ENCODE measurements at places on chromosomes 2 and 18.

- DNase-seq = no peak
These were observed 39.1 kb downstream of the SLC3A1 start for GRCh38 chr2:44314362-44314761.

DNA sequence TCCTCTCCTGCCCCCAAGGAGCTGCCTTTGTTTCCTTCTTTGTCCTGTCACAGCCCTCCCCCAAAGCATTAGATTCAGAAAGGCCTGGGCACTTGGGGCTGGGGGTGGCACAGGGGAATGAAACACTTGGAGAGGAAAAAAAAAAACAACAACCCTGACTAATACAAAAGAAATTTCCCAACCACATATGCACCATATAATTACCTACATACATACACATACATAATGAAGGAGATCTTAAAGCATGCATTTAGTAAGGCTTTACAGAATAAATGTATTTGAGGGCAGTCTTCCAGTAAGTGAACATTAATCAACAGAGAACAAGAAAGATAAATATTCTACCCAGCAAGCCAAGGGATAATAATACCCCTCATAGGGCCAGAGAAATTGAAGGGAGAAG is 70.0 kb upstream of the PPP1CB start:
- DNase-seq = no peak

DNA sequence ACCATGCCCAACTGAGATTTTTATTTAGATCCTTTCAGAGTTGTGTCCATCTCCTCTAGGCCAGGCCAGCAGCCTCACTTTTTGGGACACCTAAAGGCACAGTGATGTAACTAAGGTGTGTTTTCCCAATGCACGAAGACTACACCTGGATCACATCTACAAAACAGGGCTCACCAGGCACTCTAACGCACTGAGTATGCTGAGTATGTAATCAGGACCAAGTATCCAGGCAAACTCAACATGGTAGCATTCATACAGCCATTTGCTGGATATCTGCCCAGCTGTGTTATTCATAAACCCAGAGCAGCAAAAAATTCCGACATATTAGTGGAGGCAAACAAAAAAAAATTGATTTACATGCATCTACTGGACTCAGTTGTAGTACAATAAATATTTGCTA is 33.8 kb downstream of the LPIN2 start:
- no peak for DNase-seq

- DNase-seq = no peak
These were observed 95.7 kb downstream of the TTC32 start for GRCh38 chr2:19806131-19806530.

DNA sequence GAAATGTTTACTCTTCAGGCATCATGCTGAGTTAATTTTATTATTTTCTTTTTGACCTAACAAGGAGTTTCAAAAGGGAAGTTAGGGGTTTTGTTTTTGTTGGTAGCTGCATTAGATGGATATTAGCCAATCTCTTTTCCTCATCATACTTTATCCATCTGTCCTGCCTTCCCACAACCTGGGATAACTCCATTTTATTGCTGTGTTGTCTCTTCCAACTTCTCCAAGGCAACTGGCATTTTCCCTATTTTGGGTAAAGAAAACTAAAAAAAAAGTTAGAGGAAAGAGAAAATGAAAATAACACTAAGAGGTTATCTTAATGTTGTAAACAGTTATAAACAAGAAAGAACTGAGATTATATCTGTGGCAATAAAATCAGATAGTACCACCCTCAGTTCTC is 147.0 kb downstream of the PID1 start:
- DNase-seq = no peak

GRCh38 chr2:69358914-69359313 is 28.1 kb downstream of the GFPT1 start:
- no peak for DNase-seq

GRCh38 chr2:83725735-83726134 is 733.3 kb downstream of the SUCLG1 start:
- DNase-seq = no peak

DNA sequence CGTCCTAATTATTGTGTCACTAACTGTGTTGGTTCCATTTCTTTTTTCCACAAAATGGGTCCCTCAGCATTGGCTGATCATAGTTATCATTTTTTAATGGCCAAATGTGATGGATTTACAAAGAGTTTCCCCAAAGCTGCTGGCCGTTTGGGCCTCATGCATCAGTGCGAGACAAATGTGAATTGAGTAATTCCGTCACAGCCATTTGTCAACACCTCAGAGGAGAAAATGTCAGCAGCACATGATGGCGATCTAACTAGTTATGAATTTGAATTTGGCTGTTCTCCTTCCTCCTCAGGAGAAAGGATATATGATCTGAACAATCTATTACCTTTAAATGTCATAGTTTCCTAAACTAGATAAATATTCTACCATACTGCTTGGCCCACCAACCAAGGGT is 54.9 kb upstream of the SP3 start:
- no peak for DNase-seq

DNA sequence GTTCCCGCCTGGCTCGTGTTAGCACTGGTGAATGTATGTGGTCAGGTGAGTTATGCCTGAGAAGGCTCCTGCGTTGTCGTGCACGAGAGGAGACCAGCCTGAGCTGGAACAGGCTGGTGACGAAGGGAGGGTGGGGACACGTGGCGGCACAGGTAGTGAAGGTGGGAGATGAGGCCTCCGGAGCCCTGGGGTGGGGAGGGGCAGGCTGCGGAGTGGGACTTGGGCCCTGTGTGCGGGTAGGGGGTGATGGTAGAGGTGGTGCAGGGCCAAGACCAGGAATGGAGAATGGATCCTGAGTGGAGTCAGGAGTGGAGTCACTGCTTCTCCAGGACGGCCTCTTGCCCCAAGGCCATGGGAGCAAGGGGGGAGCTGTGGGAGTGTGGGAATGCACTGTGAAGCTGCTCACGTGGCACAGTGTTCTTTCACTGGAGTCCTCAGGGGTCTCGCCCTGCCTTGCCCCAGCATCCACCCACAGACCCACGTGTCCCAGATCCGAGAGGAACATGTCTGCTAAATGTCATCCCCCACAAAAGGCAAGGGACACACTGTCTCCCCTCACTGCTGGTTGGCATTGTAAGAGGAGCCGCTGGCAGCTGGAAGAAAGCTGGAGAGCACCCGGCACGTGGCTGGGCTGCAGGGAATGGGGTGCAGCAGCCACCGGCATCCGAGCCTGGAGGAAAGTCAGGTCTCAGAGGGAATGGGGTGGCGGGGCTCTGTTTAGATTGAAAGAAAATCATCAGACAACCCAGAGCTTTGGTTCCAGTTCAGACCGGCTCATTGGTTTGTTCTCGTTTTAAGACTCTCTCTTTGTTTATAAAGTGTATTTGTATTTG is 63.7 kb downstream of the CYP26B1 start:
- DNase-seq = no peak

DNA sequence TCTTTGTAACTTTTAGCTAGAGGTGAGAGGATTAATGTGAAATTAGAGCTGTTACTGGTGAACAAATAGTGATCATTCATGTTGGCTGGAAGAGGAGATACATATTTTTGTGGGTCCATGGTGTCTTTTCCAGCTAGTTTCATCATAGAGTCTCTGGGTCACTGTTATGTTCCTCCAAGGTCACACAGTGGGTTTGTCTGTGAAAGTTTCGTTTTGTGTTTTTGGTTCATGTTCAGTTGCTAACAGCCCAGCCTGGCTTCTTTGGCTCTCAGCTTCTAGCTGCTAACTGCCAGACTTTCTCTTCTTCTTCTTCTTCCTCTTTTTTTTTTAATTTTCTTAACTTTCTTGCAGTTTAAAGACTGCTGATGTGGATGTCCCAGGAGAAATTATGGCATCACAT is 480.0 kb upstream of the SYT4 start:
- no peak for DNase-seq

- no peak for DNase-seq
These were observed 11.6 kb upstream of the DNER start for GRCh38 chr2:229725716-229726574.

DNA sequence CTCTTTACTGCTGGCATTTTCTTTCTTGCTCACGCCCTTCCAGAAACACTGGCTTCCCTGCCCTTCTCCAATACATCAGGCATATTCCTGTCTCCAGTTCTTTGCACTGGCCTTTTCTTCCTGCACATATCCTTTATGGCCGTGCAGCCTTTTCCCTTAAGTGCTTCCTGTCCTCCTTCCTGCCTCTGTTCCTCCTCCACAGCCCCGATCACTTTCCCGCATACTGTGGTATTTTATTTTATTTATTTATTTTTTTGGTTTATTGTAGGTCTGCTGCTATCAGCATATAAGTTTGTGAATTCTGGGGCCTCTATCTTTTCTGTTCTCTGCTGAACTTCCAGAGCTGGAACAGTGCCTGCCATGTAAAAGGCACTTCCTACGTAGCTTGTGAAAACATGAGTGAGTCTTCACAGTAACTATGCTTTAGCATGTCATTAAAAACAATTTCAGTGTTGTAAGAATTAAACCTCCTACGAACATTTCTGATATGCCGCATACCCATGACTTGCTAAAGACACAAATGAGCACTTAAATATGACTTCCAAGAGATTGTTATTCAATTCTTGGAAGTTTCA is 289.1 kb downstream of the TRIB2 start:
- no peak for DNase-seq

DNA sequence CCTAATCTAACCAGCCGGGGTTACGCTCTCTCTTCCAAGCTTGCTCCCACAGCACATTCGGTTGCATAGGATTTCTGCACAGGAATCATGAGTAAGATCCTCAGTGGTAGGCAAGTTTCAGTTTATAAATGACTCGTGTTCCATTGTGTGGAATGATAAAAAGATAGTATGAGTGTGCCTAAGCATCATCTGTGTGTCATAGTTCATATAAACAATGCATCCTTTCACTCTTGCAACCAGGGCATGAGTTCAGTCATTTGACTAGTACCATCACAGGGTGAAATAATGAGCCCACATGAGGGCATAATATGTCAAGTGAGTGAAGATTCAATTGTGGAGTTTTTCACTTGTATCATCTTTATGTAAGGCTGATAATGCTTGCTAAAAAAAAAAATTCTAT is 417.1 kb upstream of the CDH2 start:
- no peak for DNase-seq

- DNase-seq = no peak
These were observed 1.1 kb downstream of the MEMO1 start for GRCh38 chr2:32009516-32010256.

DNA sequence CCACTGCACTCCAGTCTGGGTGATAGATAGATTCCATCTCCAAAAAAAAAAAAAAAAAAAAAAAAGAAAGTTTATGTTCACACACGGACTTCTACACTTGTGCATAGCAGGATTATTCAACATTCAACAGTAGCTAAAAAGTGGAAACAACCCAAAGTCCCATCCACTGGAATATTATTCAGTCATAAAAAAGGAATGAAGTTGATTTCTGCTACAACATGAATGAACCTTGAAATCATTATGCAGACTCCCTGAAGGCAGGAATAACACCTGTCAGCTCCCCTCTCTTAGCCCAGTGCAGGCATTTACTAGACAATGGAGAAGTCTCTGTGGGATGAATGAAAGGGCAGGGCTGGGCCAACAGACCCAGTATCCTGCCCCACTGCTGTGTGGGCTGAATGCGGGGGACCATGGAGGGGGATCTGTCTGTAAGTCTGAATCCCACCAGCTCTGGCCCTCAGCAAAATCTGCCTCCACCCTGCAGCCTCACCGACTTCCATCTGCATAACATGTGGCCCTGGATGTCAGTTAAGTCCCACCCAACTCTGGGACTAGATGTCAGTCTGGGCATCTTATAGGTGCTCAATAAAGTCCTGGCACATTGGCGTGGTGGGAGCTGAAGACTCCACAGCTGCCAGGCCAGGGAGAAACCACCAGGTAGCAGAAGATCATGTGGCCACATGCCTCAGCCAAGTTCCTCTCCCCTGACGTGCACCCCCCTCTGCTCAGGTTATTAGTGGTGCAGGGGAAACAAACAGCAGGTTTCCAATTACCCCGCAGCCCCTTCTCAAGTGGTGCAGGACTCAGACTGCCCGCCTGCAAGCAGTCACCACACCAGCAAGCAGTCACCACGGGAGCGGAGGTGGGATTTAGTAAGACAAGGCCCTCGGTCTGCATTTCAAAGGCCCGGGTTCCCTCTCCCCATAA is 8.9 kb downstream of the ZFP36L2 start:
- DNase-seq = no peak

DNA sequence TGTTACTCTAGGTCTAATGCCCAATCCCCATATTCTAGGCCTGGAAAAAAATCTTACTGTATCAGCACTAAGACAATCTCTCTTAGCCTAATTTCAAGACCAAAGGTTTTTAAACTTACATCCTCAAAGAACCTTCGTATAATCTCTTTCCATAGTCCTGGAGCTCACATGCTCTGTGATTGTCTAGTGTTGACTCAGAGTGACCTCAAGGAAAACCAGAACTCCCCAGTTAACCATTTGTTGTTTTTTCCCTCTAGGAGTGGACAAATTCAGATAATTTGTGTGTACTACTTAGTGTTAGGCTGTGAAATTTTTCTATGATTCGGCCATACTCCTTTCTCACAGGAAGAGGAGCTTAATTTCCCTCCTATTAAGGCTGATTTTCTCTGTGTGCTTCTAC is 536.1 kb downstream of the SLC4A3 start:
- no peak for DNase-seq

All from stimulated activated CD8-positive, alpha-beta memory T cell treated with anti-CD3 and anti-CD28 coated beads, Interleukin-7, amount 100 ng/mL, for 1 hour (primary cell).